ENCODE measurements at places on chromosomes 13 and 19.

DNA sequence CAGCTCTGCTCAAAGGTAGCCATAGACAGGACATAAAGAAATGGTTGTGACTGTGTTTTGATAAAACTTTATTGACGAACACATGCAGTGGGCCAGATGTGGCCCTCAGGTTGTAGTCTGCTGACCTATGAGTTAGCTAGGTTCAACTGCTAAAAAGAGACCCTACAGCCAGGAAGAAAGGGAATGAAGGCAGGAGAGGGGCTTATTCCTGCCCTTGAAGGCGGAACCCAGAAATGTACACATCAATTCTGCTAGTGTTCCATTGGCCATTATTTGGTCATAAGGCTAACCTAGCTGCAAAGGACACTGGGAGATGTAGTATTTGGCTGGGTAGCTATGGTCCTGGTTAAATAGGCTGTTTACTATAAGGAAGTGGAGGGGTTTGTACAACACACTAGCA, 18.0 kb downstream of the APBA3 start:
- peak; percentile 39 for DNase-seq

GRCh38 chr13:28316836-28317235, 178.1 kb downstream of the FLT1 start:
- no peak for DNase-seq

DNA sequence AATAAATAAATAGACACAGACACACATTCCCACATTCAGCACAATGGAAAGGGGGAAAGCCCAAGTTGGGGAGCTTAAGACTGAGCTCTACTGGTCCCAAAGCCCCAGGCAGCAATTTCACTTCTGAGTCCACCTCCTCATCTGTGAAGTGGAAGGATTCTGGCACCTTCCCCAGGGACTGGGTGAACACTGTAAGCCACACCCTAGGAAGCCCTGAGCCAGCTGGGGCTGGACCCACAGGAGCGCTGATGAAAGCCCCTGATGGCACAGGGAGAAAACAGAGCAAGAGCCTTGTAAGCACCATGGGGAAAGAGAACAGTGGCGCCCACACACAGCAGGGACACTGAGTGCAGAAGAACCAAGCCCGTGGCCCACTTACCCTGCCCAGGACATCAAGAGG, 37.8 kb downstream of the EPS15L1 start:
- peak; percentile 28 for DNase-seq

DNA sequence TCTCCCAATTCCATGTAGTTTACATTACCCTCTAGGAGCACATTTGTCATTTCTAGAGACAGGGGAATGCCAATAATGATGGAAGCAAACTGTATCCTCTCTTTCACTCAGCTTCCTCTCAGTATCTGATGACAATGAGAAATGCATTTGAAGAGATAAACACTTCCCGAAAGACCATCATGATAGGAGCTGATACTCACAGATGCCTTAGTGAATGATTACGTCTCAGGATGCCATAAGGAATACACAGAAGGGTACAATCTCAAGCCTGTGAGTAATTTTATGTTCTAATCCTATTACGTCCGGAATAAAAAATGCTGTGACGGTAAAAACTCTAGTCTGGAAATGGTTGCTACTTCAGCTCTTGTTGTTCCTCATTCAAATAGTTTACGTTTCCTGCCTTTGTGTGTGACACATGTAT, 663.8 kb upstream of the MIR17HG start:
- peak; percentile 84 for DNase-seq

All from iris pigment epithelial cell (primary cell).